ENCODE measurements at places on chromosomes 6 and 20. TPM values are rescaled to one million over a fixed set of nuclear protein-coding genes. Genes with fewer than 3 reads are reported as not detected.

DNA sequence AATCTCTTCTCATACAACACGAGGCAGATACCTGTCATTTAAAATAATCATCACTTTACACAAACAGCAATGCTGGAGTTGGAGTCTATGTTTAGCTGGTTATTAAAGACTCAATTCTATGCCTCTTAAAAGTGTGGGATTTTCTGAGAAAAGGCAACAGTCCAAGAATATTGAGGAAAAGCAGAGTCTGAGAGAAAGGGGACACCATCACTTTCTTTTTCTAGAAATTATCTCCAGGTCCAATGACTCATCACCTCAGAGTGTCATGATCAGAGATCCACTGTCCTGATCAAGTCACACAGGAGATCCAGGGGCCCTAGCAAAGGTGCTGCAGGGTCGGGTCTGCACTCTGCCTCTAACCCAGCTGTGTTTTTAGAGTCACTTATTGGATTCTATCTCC, 8.0 kb downstream of the CYP24A1 start:
- DNase-seq = no peak
- H3K36me3 ChIP-seq = no peaks in the 10 kb centered on the region
- no peak overlapping the region for H3K27ac ChIP-seq
- H3K4me1 ChIP-seq = no peaks in the 10 kb centered on the region
- H3K27me3 ChIP-seq = peaks cover 49% of the 10 kb centered on the region

DNA sequence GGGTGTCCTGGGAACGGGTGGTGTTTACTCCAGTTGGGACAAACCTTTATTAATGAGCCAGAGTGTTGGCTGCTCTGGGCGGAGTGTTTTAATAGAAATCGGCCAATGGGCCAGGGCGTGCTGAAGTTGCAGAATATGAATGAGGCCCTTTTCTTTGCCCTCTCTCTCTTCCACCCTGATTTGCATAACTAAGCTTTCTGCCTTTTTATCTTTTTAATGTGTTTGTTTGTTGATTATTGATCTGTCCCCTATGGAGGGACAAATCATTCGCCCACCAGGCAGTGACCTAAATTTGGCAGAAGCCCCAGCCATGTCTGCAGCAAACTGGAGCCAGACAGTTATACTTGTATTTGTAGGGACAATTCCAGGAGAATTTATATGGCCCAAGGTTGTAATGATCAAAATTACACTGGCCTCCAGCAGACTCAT, 420.9 kb downstream of the PREX1 start:
- no peak overlapping the region for H3K4me3 ChIP-seq
- H3K4me1 ChIP-seq = no peaks in the 10 kb centered on the region

GRCh38 chr6:17871836-17872235, 115.6 kb downstream of the KIF13A start:
- no peak overlapping the region for H3K27ac ChIP-seq
- H3K27me3 ChIP-seq = peaks cover 35% of the 10 kb centered on the region
- H3K4me3 ChIP-seq = no peak overlapping the region
- H3K4me1 ChIP-seq = no peaks in the 10 kb centered on the region
- no peak for DNase-seq
- no peaks in the 10 kb centered on the region for H3K36me3 ChIP-seq

GRCh38 chr6:113049190-113049589, 702.1 kb downstream of the RFPL4B start:
- H3K36me3 ChIP-seq = no peaks in the 10 kb centered on the region
- H3K4me3 ChIP-seq = no peak overlapping the region
- DNase-seq = no peak

GRCh38 chr20:14633507-14633906, 296.1 kb upstream of the FLRT3 start:
- no peaks in the 10 kb centered on the region for H3K27me3 ChIP-seq
- no peak overlapping the region for H3K27ac ChIP-seq
- DNase-seq = no peak
- no peak overlapping the region for H3K4me3 ChIP-seq
- no peaks in the 10 kb centered on the region for H3K4me1 ChIP-seq
- no peaks in the 10 kb centered on the region for H3K36me3 ChIP-seq

- peaks cover 26% of the 10 kb centered on the region for H3K27me3 ChIP-seq
- H3K4me1 ChIP-seq = no peaks in the 10 kb centered on the region
- H3K36me3 ChIP-seq = no peaks in the 10 kb centered on the region
- H3K4me3 ChIP-seq = no peak overlapping the region
- DNase-seq = no peak
These were observed 11.7 kb upstream of the TREM2 start for GRCh38 chr6:41174610-41175009.

DNA sequence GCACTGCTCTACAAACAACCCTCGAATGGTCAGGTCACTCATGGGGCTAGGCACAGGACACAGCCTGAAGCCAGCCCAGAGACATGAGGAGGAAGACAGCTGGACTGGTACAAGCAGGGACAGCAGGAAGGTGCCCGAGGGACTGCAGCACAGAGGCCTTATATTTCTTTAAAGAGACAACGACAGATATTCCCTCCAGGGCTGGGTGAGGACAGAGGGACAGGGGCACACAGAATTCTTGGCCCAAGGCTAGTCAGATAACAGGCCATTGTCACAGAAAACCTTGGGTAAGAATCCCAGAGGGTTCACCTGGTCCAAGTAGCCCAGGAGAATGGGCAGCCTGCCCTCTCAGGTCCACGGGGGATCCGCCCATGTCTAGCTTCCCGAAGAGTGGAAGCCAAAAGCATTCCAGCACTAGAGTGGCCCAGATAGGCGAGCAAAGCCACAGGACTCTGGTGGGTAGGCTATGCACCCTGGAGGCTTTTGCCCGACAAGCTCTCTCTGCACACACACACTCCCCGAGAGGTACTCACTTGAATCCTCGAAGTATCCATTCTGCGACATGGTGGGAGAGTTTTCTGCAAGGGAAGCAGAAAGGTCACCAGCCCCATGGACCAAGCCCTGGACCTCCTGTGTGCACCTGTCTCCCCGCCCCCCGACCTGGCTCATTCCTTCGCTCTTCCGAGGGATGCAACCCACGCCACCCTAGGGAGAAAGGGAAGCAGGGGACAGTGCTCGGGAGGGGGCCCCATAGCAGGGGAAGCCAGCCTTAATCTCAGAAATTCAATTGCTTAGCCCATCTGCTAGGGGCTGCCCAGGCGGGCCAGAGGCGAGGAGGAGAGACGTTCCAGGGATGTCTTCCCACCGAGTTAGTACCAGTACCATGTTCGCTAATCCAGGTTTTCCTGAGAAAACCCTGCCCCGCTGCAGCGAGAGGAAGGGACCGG, 1.7 kb downstream of the SLC4A11 start:
- no peaks in the 10 kb centered on the region for H3K36me3 ChIP-seq
- H3K27me3 ChIP-seq = peaks cover 49% of the 10 kb centered on the region
- no peak for DNase-seq
- H3K4me3 ChIP-seq = peak overlapping the region; percentile 78

GRCh38 chr6:104312851-104313250, 546.9 kb downstream of the HACE1 start:
- DNase-seq = no peak
- H3K4me3 ChIP-seq = no peak overlapping the region
- H3K4me1 ChIP-seq = no peaks in the 10 kb centered on the region
- no peak overlapping the region for H3K27ac ChIP-seq
- H3K27me3 ChIP-seq = no peaks in the 10 kb centered on the region

- H3K27me3 ChIP-seq = no peaks in the 10 kb centered on the region
- H3K4me1 ChIP-seq = peaks cover 52% of the 10 kb centered on the region
- H3K27ac ChIP-seq = no peak overlapping the region
- H3K36me3 ChIP-seq = peaks cover 15% of the 10 kb centered on the region
- no peak for DNase-seq
- H3K4me3 ChIP-seq = no peak overlapping the region
These were observed 303.9 kb downstream of the CDKAL1 start for GRCh38 chr6:20838113-20838512.

- H3K36me3 ChIP-seq = no peaks in the 10 kb centered on the region
- H3K4me1 ChIP-seq = peaks cover 28% of the 10 kb centered on the region
- no peak overlapping the region for H3K4me3 ChIP-seq
- peak; percentile 64 for DNase-seq
- H3K27ac ChIP-seq = peak overlapping the region; percentile 60
- no peaks in the 10 kb centered on the region for H3K27me3 ChIP-seq
These were observed 56.2 kb upstream of the EDN1 start for GRCh38 chr6:12233693-12234571.

DNA sequence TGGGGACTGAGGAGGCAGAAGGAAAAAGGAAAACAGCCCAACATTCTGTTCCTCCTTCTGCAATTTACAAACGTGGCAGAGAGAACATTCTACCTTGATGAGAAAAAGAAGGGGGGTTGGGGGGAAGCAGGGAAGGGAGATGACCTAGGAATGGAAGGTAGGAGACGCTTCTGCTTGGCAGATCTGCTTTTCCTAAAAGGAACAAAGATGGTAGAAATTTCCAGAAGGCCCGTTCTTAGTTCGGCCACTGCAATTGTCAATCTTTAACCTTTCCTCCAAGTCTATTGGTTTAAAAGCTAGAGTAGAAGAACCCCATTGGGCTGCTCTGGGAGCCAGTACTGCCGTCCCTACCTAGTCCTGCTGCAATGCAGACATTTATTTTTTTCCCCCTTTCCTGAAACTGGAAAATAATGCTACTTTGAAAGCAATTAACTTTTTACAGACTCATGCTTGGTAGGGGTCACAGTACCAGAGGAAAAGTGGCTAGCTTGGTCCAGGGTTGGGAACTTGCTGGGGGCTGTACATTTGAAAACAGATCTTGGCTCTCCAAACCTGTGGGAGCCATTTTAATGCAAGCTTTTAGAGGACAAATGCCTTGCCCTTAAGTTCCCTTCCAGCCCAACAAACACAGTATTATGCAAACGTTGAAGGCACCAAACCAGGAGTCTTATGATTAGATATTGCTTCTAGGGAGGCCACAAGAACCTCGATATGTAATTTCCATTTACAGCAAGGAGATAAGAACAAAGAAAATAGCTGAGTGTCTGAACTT, 2.6 kb downstream of the ZMYND8 start:
- peak overlapping the region; percentile 48 for H3K27ac ChIP-seq
- peaks cover 29% of the 10 kb centered on the region for H3K36me3 ChIP-seq
- H3K4me3 ChIP-seq = peak overlapping the region; percentile 92
- H3K4me1 ChIP-seq = peaks cover 52% of the 10 kb centered on the region

DNA sequence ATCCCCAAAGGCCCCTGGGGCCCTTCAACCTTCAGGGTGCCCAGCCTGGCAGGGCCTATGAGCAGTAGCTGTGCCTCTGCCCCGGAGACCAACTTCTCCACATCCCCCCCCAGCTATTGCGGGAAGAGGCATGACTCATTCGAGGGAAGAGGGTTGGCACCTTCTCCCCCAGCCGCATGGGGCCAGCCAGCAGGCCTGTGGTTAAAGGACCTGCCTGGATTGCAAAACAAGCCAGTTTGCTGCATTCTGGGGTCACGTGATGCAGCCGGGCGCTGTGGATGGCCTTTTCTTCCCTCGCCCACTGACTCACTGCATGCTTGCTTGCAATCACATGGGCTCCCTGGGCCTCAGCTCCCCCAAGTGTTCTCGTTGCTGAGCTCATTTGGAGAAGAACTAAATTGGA, 182.5 kb downstream of the MAFB start:
- H3K27me3 ChIP-seq = no peaks in the 10 kb centered on the region
- peak; percentile 7 for DNase-seq
- H3K36me3 ChIP-seq = no peaks in the 10 kb centered on the region
- no peak overlapping the region for H3K4me3 ChIP-seq
- no peak overlapping the region for H3K27ac ChIP-seq
- no peaks in the 10 kb centered on the region for H3K4me1 ChIP-seq

DNA sequence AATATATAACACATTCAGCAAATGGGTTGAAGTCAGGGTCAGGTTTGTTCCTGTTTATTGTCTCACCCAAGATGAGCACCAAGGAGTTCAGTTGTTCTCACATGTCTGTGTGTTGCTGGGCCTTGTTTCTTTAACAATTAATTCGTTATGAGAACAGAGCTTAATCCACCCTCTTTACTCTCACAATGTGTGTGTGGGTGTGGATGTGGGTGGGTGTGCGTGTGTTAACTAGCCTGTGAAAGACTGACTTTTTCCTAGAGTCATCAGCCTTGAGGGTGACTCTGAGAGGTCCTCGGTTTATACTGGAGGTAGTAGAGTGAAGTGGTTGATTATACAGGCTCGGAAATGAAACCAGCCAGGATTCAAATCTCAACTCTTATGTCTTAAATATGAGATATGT, 672.1 kb downstream of the MAFB start:
- H3K4me3 ChIP-seq = no peak overlapping the region
- H3K27ac ChIP-seq = no peak overlapping the region
- DNase-seq = no peak
- H3K36me3 ChIP-seq = no peaks in the 10 kb centered on the region
- H3K4me1 ChIP-seq = no peaks in the 10 kb centered on the region

DNA sequence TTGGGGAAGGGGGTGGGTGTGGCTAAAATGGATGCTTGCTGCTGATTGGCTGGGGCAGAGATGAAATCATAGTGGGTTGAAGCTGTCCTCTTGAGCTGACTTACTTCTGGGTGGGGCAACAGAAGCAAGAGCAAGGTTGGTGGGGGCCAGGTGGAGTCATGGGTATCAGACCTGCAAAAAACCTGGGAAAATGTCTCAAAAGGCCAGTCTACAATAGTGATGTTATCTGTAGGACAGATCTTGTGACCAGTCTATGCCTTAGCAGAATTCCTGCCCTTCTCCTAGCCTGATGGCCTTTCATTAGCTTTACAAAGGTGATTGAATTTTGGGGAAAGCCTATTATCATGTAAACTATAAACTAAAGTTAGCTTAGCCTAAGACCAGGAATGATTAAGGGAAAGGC, 945.7 kb downstream of the KIF16B start:
- DNase-seq = no peak
- no peaks in the 10 kb centered on the region for H3K4me1 ChIP-seq
- no peak overlapping the region for H3K4me3 ChIP-seq
- H3K36me3 ChIP-seq = no peaks in the 10 kb centered on the region
- H3K27me3 ChIP-seq = no peaks in the 10 kb centered on the region

- H3K4me3 ChIP-seq = no peak overlapping the region
- H3K36me3 ChIP-seq = no peaks in the 10 kb centered on the region
- H3K27me3 ChIP-seq = no peaks in the 10 kb centered on the region
- no peak for DNase-seq
- no peak overlapping the region for H3K27ac ChIP-seq
These were observed 9.9 kb downstream of the MAP3K4 start for GRCh38 chr6:161001421-161001820.

DNA sequence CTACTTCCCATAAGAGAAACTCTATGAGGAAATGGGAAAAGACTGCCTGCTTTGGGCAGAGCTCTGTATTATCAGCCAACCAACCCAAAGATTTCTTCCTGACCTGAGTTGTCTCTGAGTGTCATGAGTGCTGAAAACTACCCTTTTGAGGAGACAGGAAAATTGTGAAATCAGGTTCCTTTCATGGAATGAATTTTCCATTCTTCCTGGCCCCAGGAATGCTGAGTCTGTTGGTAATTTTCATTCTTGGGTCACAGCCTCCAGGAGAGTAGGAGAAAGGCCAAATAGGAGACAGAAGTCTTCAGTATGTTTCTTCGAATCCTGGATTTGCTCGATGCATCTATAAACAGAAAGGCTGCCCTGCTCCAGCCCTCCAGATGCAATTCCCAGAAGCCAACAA, 53.6 kb downstream of the SCML4 start:
- H3K4me1 ChIP-seq = peaks cover 2% of the 10 kb centered on the region
- H3K27ac ChIP-seq = no peak overlapping the region
- no peak overlapping the region for H3K4me3 ChIP-seq
- DNase-seq = no peak
- H3K27me3 ChIP-seq = no peaks in the 10 kb centered on the region
- peaks cover 51% of the 10 kb centered on the region for H3K36me3 ChIP-seq

- DNase-seq = no peak
- H3K27ac ChIP-seq = peak overlapping the region; percentile 46
- peaks cover 16% of the 10 kb centered on the region for H3K36me3 ChIP-seq
- H3K27me3 ChIP-seq = no peaks in the 10 kb centered on the region
- peaks cover 23% of the 10 kb centered on the region for H3K4me1 ChIP-seq
These were observed 46.2 kb downstream of the CDS2 start for GRCh38 chr20:5172903-5173463.

ZSCAN23 gene
- 1.7 TPM for total RNA-seq

MAP7 gene
- 2.3 TPM for total RNA-seq

IL17F gene
- 7.4 TPM for total RNA-seq

IRF4 gene
- total RNA-seq = 126 TPM

MBOAT1 gene
- total RNA-seq = 33.0 TPM

RBCK1 gene
- total RNA-seq = 155 TPM

DLK2 gene
- total RNA-seq = not detected

PAK5 gene
- total RNA-seq = not detected
